ENCODE measurements at places on chromosomes 5 and 9.

DNA sequence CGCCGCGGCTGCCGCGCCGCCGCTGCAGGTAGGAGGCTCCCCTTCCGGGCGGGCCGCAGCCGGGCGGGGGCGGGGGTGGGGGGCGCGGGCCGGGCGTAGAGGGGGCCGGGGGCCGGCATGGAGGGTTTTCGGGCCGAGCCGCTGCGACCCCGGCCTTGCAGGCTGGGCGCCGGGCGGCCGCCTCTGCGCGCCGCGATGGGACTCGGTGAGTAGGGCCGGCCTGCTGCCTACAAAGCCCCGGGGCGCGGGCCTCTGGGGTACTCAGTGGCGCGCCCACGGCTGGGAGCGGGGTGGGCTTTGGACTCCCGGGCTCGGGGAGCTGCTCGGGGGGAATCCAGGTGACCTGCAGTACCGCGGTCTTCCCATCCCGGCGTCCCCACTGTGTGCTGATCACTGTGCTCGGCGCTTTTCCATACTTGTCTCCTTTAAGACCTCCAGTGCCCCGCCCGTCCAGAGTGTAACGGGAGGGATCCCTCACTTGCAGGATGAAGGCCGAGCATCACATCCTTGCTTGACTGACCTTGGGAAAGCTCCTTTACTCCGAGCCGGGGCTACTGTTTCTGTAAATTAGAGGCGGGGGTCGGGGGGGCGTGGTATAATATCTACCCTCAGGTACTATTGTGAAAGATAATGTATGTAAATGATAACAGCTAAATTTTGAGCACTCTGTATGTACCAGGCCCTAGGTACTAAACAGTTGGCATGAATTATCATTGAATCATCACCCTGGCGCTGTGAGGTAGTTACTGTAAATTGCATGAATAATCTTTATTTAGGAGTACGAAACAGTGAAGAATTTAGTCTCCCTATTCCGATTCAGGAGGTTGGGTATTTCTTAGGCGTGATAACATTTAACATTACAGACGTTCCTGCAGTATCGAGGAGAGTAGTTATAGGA is 672 bp downstream of the MSANTD3 start:
- DNase-seq: peak; percentile 40

GRCh38 chr5:57172466-57173318 is 1.2 kb upstream of the GPBP1 start:
- peak; percentile 72 for DNase-seq

DNA sequence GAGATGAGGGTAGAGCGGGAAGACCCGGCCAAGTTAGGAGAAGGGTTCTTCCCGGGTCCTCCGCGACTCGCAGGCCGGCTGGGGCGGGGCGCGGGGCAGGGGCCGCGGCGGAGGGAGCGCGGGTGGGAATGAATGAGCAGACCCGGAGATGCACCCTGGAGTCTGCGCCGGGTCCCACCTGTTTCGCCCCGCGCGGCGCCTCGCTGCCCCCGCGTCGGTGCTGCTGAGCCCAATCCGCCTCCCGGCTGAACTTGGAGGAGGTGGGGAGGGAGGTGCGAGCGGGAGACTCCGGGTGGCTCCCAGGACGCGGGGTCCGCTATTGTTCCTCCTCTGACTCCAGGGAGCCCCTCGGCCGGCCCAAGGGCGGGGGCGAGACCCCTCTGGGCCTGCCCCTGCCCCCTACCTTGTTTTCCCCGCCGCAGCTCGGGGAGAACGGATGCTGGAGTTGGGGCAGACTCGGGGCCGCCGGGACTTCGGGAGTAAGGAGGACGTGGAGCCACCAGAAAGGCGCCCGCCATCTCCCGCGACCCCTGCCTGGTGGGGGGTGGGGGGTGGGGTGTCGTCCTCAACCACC is 659 bp downstream of the RAI14 start:
- DNase-seq: no peak

DNA sequence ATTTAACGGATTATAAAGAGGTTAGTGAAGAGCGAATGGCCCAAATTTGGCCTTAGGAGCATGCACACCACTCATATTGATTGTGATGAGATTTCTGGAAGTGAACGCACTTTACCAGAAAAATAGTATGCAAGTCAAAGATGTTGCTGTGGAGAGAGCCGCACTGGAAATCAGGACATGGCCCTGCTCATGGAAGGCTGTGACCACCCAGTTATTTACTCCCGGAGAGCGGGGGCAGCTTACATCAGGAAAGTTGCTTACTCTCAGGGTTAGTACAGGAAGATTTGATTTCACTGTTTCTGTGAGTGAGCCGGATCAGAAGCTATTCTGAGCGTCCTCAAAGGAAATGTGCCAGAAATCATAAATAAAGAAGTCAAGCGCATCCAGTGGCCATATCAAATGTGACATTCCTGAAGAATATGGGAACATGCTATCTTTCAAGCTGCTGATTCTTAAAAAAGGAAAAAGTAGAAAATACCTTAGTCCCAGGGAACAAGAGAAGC is 42.9 kb upstream of the STRBP start:
- DNase-seq: no peak

DNA sequence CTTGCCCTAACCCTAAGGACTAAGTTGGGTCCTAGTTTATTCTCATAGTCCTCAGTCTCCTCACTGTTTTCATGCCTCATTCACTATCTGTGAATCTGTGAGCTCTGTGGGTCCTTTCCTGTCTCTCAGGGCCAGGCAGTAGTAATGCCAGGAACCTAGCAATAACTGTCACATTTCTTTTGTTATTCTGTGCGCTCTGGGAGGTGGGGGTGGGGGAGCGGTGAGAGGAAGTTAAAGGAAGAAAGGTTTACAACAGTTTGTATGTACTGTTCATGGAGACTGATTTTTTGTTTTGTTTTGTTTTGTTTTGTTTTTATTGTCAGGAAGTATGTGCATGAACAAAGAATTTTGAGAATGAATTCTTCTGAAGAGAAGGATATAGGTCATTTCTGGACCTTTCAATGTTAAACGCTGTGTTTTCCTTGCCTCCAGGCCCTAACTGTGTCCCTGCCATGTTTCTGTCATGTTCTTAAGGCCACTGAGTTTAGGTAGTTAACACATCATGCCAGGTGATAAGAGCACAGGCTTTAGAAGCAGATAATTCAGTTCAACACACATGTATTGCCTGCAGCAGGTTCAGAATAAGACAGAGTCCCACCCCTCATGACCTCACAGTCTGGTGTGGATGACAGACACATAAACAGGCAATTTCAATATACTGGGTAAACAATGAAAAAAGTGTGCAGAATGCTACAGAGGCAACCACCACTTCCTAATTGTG is 13.3 kb upstream of the FEM1C start:
- DNase-seq: peak; percentile 13

- no peak for DNase-seq
Measured at GRCh38 chr5:123007754-123008153, 28.8 kb downstream of the PPIC start.

DNA sequence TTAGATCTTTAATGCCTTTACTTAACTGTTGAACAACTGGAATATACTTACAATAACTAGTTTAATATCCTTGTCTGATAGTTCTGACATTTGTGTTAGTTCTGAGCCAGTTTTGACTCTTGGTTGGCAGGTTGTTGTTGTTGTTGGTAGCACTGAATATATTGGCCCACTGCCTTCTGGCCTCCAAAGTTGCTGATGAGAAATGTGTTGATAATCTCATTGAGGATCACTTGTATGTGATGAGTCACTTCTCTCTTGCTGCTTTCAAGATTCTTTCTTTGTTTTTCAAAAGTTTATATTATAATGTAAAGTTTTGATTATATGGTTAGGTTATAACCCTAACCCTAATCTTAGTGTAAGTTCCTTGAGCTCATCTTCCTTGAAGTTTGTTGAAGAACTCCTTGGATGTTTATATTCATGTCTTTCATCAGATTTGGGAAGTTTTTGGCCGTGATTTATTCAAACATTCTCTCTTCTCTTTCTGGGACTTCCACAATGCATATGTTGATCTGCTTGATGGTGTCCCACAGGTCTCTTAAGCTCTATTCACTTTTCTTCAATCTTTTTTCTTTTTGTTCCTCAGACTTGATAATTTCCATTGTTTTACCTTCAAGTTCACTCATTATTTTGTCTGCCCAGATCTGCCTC is 149.7 kb downstream of the FGF18 start:
- no peak for DNase-seq

GRCh38 chr5:167987490-167988280 is 303.8 kb upstream of the WWC1 start:
- DNase-seq: no peak

- no peak for DNase-seq
Measured at GRCh38 chr9:96513622-96514021, 63.7 kb downstream of the HABP4 start.

DNA sequence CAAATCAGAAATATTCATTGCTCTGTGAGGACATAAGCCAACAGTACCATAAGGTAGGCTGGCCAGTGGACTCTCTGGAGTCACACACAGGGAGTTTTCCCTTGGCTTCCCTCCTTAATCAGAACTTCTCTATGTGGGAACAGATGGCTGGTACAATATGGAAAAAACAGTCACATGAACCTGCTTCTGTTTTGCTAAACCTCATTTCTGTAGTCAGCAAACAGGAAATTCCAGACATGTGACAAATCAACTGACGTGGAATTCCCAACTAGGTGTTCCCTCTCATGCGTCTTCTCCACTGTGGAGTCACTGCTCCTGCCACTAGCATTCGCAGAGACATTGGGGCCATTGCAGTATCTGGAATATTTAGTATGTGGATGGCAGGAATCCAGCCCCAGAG is 617.6 kb downstream of the KIF4B start:
- no peak for DNase-seq

DNA sequence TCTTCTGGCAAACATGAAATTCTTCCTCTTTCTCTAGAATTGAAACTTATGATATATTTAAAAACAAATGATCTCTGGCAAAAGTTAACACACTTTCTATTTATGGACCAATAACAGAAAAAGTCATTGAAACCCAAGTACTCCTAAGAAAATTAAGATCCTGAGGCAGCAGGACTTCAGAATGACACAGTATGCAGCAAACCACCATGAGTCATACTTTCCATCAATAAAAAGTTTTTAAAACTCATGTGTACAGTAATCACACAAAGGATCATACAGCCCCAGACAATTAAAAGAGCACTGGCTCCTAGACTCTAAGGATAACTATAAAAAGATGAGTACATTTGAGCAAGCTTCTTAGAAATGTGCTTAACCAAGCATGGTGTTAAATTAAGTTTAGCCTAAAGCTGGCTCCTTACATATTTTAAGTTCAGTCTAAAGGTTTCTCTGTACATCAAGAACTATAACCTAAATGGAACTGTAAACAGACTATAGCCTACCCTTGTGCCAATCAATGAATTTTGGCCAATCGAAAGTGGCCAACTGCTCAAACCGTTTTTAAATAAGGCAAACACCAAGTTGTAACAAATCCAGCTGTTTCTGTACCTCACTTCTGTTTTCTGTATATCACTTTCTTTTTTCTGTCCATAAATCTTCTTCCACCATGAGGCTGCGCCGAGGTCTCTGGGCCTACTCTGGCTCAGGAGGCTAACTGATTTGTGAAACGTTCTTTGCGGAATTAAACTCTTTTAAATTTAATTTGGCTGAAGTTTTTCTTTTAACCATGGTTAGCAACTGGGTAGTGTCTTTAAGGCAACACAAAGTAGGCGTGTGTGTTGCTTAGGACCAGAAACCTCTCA is 232.1 kb upstream of the PIK3R1 start:
- DNase-seq: peak; percentile 15

DNA sequence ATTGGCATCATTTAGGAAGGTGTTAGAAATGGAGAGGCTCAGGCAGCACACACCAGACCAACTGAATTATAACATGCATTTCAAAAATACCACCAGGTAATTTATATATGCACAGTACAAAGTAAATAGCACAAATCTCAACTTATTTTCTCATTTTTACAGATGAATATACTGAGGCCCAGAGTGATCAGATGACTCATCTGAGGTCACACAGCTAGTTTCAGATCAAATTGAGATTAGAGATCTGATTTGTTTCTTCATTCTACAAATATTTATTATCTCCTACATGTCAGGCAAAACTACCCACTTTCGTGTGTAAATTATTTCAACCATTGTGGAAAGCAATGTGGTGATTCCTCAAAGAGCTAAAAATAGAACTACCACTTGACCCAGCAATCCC is 507.1 kb downstream of the TLE4 start:
- no peak for DNase-seq

DNA sequence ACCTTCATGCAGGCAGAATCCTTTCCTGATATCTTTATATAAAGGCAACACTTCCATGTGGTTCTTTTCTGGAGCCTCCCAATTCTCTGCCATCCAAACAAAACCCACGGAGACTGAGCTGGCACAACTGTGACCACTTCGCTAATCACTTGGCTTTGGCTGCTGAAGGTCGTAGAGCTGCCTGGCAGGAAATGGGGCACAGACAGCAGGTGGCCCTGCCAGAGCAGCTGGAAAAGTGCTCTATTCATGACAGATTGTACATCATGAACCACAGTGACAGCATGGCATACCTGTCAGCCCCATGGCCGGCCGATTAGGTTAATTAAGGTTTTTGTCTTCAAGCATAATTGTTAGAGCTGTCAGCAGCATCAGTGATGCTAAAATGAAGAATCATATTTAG is 141.9 kb upstream of the ANKRD55 start:
- no peak for DNase-seq

DNA sequence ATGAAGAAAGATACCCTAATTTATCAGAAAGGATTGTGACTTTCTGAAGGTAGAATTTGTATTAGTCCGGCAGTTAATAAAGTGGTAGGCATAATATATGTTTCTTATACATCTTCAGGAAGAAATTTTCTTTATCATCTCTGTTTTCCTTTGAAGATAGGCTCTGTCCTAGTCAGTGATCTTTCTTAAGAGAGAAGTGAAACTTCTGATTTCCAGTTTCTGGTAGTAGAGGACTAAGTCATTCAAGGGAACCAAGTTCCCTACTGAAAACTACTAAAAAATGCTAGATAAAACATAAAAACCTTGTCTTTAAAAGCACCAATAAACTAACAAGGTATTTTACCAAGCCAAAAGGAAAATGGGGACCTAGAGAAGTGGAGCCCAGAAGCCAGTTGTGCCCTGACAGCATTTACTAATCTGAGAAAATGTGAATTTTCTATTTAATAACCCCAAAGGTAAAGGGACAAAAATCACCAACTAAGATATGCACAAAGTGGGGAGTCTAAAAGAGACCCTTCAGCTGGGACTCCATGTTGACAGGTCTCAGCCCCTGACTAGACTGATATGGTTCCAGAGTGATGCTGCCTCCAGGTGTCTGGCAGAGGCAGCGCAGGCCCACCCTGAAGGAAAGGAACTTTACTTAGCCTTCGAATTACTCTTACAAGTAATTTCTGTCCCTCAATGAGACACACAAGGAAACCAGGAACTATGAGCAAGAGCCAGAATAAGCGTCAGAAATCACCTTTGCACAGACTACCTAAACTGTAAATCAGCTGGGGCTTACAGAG is 72.7 kb downstream of the FAM78A start:
- DNase-seq: peak; percentile 36

- DNase-seq: no peak
Measured at GRCh38 chr9:37636511-37637448, 14.0 kb upstream of the FRMPD1 start.

DNA sequence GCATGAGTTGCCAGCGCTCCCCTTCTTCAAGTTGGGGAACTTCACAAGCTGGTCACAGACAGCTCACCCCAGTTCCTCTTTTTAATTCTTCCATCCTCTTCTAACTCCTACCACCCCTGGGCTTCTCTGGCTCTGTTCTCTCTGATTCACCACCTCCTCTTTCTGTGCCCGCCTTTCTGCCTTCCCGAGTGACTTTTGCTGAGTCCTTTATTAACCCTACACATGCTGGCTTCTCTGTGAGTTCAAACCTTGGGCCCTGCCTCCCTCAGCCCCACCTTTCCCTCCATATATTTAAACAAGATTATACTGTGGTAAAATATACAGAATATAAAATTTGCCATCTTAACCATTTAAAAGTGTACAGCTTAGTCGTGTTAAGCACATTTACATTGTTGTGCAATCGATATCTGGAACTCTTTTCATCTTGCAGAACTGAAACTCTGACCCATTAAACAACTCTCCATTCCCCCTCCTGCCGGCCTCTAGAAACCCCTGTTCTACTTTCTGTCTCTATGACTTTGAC is 32.0 kb downstream of the SLC46A2 start:
- DNase-seq: peak; percentile 97

Data from Kasumi-1 (cell line).